T-cell (primary cell): ENCODE measurements at places on chromosomes 1 and 21. TPM values are rescaled to one million over a fixed set of nuclear protein-coding genes. Genes with fewer than 3 reads are reported as not detected.

The TSPAN1 gene
- total RNA-seq: 0.54 TPM

The DIO1 gene
- total RNA-seq: not detected

The FAM78B gene
- total RNA-seq: 0.28 TPM

The SLC45A1 gene
- total RNA-seq: 1.2 TPM

DNA sequence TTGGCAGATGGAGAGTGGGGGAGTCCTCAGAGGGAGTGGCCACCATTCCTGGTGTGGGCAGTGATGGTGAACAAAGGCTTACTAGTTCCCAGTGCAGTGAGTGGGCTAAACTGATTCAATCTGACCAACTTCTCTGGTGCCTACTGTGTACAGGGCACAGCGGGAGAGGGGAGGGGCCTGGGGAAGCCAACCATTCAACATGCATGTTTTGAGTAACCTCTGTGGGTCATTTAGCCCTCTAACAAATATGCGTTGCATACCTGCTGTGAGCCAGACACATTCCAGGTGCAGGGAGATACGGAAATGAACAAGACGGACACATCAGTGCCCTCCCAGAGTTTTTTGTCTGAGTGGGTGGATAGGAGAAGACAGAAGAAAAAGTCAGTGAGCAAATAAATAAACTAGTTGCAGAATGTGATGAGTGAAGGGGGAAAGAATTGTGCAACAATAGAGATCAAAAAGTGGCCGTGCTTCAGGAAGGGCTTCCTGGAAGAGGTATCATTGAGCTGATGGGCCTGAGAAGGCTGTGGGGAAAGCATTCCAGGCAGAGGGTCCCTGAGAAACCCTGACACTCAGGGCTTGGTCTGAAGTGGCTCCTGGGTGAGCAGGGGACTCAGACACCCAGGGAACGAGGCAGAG is 78.8 kb downstream of the EPHB2 start:
- no peak for DNase-seq

- no peak for DNase-seq
These were observed 35.0 kb upstream of the ATP5PO start for GRCh38 chr21:33950431-33951079.

DNA sequence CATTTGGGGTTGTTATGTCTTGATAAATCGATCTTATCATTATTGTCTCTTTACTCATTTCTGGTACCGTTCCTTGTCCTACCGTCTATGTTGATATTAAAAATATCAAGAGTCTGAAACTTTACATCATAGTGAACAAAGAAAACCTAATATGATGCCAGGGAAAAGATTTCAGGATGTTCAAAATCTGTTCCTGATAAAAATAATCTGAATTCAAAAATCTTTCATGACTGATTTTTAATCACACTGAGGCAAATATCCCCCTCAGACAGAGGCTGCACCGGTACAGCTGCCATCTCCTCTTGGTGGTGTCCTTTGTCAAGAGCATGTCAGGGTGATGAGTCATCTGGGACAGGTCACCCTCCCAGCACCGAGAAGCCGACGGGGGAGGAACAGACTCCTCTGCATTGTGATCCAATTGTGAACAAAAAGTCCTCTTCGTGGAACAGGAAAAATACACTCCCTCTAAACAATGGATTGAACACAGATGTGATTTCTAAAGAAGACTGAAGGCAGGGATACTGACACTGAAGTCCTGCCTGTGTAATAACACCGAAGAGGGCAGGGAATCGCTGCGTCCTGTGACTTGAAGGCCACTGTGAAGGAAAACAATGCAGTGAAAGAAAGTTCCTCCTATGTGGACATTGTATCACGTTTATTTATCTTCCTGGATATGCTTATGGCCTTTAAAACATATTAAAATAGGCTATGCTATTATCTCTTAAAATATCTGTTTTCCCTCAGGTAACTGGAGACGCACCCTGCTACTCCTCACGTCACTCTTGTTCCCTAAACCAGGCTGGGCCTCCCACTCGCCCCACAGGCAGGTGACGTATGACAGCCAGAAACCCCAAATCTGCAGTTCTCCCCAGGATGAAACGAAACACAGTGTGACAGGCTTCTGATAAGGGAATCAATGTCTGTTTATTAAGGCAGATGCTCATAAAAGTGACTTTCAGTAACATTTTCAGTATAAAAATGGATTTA is 4.3 kb upstream of the SPATC1L start:
- DNase-seq: no peak

DNA sequence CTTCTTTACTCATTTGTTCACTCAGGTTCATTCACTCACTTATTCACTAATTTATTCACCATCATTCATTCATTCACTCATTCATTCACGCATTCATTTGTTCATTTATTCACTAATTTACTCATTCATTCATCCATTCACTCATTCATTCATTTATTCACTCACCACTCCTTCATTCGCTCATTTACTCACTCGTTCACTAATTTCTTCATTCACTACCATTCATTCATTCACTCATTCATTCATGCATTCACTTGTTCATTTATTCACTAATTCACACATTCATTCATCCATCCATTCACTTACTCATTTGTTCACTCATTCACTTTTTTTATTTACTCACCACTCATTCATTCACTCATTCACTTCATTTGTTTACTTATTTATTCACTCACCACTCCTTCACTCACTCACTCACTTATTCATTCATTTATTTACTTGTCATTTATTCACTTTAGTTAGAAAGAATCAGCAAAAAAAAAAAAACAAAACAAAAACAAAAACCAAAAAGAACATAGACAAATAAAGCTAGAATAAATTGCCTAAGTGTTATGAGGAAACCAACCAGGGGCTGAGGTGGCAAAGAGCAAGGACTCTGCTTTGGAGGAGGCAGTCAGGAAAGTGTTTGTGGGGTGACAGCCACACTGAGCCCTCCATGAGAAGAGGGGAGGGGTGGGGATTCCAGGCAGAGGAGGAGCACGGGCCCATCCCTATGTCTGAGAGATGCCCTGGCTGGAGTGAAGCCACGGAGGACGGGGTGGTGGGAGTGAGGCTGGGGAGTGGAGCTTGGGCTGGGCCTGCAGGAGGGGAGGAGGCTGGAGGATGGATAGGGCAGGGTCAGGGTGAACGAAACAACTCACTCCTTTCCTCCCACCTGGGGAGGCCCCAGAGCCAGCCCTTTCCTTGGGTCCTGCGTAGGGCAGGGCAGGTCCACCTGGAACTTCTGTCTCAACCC is 129.2 kb upstream of the WNT4 start:
- no peak for DNase-seq

DNA sequence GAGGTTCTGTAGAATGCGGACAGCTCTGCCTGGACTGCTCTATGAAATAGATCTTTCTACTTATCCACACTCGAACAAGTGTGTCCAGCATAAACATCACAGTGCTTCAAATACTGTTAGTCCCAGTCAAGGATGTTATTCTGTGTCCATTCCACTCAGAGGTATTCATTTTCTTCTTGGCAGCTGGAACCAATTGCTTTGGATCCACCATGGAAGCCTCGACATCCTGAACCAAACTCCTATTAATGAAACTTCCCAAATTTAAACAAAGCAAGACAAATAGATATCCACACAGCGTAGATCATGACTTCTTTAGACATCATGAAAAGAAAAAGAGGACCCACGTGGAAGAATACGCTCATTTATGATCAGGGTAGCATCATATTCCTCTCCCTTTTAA is 95.8 kb downstream of the DISC1 start:
- no peak for DNase-seq
